ENCODE measurements at places on chromosomes 5 and 9. TPM values are rescaled to one million over a fixed set of nuclear protein-coding genes. Genes with fewer than 3 reads are reported as not detected.

The DRD1 gene
- total RNA-seq: 0.58 TPM

The ACER2 gene
- total RNA-seq: 5.5 TPM

The ITGA2 gene
- 17.7 TPM for total RNA-seq

The IFNA21 gene
- total RNA-seq: not detected

DNA sequence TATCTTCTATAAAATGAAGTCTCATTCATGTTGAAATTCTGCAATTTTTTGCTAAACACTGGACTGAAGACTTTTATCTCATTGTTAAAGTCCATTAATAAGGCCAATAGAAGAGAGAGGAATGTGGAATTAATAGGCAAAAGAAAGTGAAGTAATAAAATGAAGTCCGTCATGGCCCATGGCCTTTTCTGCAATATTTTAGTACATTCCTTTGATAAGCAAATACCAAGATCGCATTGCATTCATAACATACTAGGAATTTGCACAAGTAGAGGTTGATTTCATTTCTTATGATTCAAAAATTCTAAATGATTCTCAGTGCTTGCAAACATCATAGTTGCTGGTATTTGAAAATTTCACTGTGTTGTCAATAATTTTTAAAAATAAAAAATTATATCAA, 664.0 kb downstream of the NR2F1-AS1 start:
- H3K4me3 ChIP-seq: no peak overlapping the region
- H3K36me3 ChIP-seq: no peaks in the 10 kb centered on the region

GRCh38 chr9:127142291-127142690, 19.9 kb upstream of the ANGPTL2 start:
- no peaks in the 10 kb centered on the region for H3K27me3 ChIP-seq
- no peak overlapping the region for H3K4me3 ChIP-seq
- H3K27ac ChIP-seq: no peak overlapping the region
- H3K4me1 ChIP-seq: peaks cover 9% of the 10 kb centered on the region
- no peaks in the 10 kb centered on the region for H3K36me3 ChIP-seq

DNA sequence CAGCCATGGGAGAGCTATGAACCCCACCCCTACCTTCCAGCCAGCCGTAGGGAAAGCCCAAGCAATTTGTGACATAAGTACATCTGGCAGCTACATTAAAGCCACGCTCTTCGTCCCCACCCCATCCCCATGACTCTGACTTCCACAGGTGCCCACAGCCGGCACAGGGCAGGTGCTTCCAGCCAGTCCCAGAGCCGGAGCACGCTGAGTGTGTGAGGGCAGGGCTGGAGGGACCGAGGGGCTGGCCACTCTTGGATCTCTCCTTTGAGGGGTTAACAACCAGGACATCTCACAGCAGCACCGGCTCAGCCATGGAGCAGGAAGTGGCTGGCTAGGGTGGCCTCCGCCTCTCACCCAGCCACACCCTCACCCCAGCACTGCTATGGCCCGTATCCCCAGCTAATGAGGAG, 2.4 kb upstream of the FAM78A start:
- no peaks in the 10 kb centered on the region for H3K4me1 ChIP-seq
- no peak overlapping the region for H3K27ac ChIP-seq
- H3K27me3 ChIP-seq: peaks cover 24% of the 10 kb centered on the region
- DNase-seq: no peak
